ENCODE measurements at places on chromosomes 5 and 9.

DNA sequence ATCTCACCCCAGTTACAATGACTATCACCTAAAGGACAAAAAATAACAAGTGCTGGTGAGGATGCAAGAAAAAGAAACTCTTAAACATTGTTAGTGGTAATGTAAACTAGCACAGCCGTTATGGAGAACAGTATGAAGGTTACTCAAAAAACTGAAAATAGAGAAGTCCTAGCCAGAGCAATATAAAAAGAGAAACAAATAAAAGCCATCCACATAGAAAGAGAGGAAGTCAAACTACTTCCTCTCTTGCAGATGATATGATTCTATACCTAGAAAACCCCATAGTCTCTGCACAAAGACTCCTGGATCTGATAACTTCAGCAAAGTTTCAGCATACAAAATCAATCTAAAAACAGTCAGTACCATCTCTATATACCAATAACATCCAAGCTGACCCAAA lies 221.5 kb upstream of the FAM174A start:
- no peak for DNase-seq

- DNase-seq: peak; percentile 16
These were observed 337.1 kb upstream of the PANK3 start for GRCh38 chr5:168916266-168916665.

DNA sequence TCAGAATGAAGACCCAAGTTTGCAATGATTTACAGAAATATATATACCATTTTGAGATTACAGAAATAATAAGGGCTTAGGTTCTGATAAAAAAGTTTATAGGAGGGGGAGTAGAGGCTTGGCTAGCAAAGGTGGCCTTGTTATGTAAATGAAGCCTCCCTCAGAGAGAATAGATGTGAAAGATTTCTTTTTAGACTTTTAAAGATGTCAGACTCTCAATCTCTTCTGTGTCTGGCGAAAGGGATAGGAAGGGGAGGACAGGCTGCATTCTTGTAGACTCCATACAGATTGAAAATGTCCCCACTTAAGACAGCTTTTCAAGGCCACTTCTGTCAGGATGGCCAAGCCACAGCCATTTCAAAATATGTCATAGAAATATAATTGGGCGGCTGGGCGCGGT lies 63.1 kb upstream of the CLINT1 start:
- no peak for DNase-seq

- peak; percentile 61 for DNase-seq
These were observed 185.0 kb downstream of the NR2F1-AS1 start for GRCh38 chr5:93395971-93396379.

- DNase-seq: peak; percentile 74
These were observed 28.2 kb downstream of the YIPF5 start for GRCh38 chr5:144142139-144142823.

DNA sequence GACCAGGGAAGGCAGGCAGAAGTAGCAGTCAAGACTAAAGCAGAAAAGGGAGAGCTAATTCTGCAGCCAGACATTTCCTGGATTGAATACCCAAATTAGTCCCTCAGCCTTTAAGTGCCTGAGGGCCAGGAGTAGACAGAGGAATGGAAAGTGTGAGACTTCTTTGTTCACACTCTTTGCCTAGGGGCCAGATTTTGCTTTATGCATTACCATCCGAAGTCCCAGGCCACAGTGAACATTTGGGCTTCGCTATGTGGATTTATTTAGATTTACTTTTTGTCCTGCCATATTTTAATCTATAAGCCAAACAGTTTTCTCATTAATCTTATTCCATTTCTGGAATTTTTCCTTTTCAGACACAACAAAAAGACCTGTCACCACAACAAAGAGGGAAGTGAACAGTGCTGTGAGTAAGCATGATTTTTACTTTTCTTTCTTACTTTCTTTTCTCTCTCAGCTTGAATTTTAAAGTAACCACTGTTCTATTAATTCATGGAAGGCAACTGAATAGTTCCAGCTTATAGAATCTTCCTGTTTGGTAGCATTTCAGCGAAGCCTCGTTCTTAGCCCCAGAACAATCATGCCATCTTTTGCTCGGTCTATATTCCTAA lies 52.6 kb downstream of the PDCD1LG2 start:
- DNase-seq: no peak

DNA sequence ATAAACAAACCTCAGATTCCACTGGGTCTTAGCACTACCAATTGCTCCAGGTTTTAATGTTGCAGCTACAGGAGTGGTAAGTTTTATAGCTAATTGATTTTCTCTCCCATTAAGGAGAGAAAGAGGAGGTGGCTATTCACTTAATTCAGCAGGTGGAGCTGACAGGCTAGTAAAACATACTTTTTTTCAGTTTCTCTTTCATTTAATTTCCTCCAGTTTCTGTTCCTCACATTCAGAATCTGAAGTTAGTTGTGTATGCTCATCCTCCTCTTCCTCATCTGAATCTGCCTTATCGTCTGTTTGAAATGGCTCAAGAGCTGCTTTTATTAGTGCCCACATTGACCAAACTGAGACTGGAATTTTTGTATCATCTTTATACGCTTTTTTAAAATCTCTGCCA lies 98.0 kb downstream of the PLPPR1 start:
- no peak for DNase-seq

DNA sequence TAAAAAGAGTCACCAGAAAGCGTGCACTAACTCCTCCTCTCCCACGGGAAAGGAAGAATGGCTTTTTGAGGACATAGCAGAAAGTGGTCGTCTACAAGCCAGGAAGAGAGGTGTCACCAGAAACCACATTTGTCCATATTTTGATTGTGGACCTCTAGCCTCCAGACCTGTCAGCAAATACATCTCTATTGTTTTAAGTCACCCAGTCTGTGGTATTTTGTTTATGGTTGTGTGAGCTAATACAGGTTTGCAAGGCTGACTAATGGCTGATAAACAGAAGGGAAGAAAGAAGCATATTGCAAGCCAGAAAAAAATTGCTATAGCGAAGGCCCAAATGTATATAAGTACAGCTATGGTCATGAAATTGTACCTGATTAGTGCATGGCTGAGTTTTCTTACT lies 21.4 kb downstream of the WDR70 start:
- no peak for DNase-seq

- DNase-seq: no peak
These were observed 3.7 kb downstream of the ROPN1L start for GRCh38 chr5:10445352-10445751.

- DNase-seq: no peak
These were observed 170.3 kb upstream of the FTMT start for GRCh38 chr5:121681229-121681855.

- no peak for DNase-seq
These were observed 39.0 kb downstream of the ZFR start for GRCh38 chr5:32405507-32405906.

GRCh38 chr5:19498852-19499251 lies 489.1 kb downstream of the CDH18 start:
- no peak for DNase-seq

DNA sequence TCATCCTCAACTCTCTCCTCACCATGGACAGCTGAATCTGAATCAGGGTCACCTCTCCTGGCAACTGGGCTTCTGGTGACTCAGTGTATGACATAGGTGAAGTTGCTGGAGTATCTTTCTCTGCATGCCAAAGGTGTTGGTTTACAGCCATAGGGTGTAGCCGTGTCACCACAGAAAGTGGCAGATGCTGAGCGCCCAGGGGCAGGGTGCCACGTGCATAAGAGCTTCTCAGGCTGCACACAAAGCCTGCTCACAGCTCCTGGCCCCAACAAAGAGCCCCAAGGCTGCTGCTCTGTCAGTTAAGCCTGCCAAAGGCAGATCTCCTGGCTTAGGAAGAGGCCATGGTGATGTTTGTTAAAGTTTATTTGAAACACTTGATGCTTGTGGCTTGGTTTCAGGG lies 297.7 kb upstream of the WWC1 start:
- DNase-seq: no peak

DNA sequence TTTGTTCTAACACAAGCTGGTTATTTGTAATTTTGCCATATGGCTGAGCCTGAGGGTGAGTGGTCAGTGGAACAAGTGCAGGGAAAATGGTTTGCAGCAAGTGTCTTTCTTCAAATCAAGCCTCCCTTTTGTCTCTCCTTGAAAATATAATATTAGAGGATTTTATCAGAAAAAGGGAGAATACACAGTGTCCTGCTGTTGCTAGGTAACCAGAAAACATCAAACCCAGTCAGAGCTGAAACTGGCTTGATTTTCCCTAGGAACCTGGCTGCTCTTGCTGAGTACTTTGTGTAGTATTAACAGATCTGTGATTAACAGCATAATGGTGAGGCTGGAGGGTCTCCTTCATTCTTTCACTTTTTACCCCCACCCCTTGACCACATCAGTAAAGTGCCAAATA lies 314.0 kb downstream of the ARHGEF28 start:
- DNase-seq: peak; percentile 34

DNA sequence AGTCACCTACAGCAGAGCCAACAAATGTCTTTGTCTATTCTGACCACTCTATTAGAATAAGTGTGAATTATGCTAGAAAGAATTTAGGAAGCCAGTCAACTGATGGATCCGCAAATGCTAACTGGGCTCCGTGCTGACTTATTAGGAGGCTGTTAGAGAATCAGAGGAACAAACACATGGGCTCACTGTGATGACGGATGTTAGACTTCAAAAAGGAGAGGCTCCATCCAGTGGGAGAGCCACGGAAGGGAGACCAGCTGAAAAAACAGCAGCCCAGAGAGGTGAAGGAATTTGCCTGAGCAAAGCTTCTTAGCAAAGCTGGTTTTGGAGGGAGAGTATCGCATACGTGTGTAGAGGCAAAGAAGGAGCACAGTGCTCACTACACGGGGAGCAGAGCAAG lies 5.8 kb upstream of the TGFBI start:
- DNase-seq: no peak

- peak; percentile 83 for DNase-seq
These were observed 475.7 kb upstream of the TNC start for GRCh38 chr9:115593587-115594091.

DNA sequence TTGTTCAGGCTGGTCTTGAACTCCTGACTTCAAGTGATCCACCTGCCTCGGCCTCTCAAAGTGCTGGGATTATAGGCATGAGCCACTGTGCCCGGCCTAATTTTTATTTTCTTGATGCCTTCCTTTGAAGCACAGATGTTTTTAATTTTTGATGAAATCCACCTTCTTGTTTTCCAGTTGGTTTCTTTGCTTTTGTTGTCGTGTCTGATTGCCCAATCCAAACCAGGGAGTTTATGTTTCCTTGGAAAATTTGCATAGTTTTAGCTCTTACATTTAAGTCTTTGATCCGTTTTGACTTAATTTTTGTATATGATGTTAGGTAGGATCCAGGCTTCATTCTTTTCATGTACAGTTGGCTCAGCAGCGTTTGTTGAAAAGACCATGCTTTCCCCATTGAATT lies 15.2 kb downstream of the EHMT1 start:
- no peak for DNase-seq

- no peak for DNase-seq
These were observed 52.1 kb upstream of the FREM1 start for GRCh38 chr9:14962193-14962882.

GRCh38 chr5:148858106-148858505 lies 31.7 kb downstream of the ADRB2 start:
- no peak for DNase-seq

DNA sequence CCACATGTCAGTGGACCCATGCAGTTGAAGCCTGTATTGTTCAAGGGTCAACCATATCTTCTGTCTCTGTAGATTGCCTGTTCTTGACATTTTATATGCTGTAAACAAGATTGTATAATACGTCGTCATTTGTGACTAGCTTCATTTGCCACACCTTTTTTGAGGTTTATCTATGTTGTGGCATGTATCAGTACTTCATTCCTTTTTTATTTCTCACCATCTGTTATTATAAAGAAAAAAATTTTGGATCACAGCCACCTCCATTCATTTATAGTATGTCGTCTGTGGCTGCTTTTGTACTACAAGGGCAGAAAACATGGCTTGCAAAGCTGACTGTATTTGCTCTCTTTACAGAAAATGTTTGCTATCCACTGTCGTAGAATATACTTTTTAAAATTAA lies 72.4 kb downstream of the TEK start:
- peak; percentile 71 for DNase-seq

- DNase-seq: no peak
These were observed 62.9 kb downstream of the TMEM232 start for GRCh38 chr5:110663525-110663924.

GRCh38 chr9:13588151-13589033 lies 308.9 kb upstream of the MPDZ start:
- peak; percentile 29 for DNase-seq

DNA sequence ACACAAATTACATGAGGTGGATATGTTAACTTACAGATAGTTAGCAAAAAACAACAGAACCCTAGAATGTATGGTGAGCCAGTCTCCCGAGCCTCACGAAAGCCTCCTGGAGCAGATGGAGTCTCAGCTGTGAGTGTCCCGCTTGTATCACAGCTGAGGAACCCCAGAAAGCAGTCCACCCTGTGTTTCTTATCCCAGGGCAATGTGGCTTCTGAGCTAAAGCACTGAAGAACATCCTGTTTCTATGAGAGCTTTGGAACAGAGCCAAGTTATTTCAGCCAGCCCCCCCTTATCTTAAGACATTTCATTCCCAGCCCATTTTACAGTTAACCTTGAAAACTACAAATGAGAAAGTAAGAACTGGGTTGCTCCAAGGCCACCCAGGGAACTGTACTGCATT lies 1220.9 kb upstream of the CDH6 start:
- no peak for DNase-seq

GRCh38 chr5:65132386-65132785 lies 349.3 kb downstream of the ADAMTS6 start:
- no peak for DNase-seq

DNA sequence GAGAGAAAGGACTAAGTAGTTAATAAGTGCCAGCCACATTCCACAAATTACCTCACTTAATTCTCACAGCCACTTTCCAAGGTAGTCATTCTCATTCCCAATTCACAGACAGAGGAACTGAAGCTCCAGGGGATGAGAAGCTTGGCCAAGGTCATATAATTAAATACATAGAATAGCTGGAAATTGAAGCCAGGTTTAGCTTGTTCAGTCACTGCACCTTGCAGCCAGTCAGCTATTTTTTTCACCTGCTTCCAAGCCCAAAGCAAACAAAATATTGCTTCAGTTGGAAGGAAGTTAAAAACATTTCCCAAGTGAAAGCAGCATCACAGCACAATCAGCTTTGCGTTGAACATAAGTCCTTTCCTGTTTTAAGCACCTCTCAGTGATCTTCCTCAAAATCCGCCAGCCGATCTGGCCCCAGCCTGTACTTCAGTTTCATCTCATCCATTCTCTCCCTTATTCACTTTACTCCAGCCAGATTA lies 4.8 kb downstream of the ALDH1A1 start:
- no peak for DNase-seq

DNA sequence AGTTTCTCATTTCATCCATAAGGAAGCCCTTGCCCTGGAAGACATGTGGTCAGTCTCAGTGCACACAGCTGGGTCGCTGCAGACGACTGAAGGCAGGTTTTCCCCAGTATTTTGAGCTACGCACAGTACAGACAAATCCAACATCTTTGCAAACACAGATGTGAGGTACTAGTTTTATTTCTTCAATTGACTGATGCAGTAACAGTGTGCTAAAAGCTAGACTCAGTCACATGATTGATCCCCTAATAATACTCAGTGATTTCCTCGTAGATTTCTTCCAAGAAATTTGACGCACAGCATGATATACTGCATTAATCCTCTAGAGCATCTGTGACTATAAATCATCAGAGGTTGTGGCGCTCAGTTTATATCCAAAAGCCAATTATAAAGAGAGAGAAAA lies 346.1 kb downstream of the DIRAS2 start:
- peak; percentile 10 for DNase-seq
